ENCODE measurements at places on chromosomes 4 and X.

DNA sequence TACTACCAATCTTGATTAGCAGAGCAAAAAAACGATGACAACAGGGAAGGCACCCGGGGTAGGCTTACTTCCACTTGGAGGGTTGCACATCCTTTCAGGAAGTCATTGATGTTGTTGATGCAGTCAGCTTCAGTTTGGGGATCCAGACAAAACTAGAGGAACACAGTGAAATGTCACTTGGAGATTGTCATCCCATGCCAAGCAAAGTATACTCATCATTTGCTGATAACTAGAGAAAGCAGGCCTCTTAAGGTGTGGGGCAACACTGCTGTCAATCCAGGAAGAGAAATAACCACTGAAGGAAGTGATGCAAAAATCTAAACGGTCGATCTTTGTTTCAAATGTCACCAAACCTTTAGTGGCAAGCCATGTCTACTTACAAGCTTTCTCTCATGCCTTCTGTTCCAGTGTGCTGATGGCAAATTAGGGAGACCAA lies 1.4 kb downstream of the ARHGEF6 start:
- DNase-seq = no peak

DNA sequence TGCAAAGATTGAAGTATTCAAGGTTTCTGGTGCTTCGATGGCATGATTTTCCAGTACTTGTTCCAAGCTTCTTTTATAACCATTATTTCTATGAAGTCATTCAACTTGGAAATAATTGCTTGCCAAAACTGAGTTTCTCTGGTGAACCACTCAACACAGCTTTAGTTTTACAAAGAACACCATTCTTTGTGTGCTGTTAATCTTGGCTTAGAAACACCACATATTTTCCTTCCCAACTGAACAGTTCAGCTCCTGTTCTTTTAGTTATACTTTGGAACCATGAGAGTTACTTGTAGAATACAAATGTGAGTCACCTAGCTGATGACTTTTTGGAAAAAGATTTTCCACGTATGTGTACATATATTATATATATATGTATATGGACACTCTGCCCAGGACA lies 32.7 kb downstream of the TMEM47 start:
- no peak for DNase-seq

DNA sequence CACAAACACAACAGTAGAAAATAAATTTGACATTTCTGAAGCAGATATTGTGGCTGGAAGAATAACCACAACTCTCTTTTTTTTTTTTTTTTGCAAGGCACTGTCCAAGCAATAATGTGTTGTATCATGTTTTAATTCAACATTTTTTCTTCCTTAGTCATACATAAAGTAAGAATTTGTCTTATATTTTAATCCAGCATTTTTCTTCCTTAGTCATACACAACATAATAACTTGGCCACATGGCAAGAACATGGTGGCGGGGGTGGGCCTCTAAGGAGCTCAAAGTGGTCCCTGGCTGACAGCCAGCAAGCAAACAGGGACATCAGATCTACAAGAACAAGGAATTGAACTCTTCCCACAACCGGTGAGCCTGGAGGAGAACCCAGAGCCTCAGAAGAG lies 20.2 kb downstream of the FBXW7 start:
- no peak for DNase-seq

DNA sequence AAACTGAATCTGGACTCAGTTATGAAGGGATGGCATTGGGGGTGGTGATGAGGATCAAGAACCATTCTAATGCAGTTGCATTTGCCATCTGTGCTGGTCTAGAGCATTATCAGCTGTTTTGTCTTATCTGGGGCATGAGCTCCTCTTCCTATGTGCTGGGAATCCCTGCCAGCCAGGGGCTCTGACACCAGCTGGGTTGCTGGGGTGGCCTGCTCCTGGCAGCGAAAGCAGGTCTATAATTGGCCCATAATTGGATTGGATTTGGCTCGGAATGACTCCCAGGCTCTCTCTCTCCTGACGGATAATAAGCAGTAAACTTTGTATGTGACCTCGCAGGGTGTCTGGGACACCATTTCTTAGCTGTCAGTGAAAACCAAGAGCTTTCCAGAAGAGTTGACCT lies 34.1 kb downstream of the SMPX start:
- no peak for DNase-seq

DNA sequence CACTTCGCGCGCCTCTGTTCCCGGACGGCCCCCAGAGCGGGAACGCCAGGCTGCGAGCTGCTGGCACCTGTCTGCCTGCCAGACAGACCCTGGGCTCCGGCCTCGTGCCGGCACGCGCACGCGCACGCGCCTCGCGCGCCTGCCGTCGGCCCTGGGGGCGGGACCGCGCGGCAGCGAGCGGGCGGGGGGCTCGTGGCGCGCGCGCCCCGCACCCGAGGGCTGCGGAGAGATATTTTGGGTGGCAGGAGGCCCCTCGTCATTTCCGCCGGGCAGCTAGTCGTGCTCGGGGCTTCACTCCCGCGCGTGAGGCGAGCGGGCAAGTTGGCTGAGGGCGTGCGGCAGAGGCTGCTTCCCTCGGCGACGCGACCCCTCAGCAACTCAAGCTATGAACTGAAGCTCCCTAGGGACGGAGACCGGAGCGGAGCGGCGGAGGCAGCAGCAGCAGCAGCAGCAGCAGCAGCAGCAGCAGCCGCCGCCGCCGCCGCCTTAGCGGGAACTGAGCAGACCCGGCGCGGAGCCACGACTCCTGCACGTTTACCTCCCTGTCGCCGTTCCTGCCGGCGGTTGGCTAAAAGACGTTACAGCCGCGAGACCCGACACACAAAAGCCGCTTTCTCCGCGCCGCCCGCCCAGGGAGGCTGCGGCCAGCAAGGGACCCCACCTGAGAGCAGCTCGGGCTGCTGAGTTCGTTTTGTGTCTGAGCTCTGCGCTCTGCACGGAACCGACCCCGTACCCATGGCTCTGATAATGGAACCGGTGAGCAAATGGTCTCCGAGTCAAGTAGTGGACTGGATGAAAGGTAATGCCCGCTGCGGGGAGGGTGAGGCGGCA lies at the start of gene CNKSR2:
Gene CNKSR2 (plus strand): TSS at position 256 of the 831 bp plus-strand sequence. CDS start 480 bp downstream, at position 736.
- peak; percentile 20 for DNase-seq

GRCh38 chr4:32929796-32930699 lies 2209.9 kb downstream of the PCDH7 start:
- DNase-seq = no peak

- DNase-seq = no peak
Observed at GRCh38 chrX:19904778-19905367, 17.5 kb upstream of the SH3KBP1 start.

DNA sequence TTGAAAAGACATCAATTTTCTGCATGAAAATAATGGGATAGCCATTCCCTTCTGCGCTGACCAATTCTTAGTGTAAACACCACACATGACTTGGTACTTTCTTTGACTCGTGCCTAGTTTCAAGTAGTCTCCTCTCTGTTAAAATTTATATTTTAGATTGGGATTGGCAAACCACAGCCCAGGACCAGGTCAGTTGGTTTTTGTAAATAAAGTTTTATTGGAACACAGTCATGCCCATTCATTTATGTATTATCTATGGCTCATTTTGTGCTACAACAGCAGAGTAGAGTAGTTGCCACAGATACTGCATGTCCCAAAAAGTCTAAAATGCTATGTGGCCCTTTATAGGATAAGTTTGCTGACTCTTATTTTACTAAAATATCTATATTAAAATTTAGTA lies 46.7 kb downstream of the BMX start:
- no peak for DNase-seq

DNA sequence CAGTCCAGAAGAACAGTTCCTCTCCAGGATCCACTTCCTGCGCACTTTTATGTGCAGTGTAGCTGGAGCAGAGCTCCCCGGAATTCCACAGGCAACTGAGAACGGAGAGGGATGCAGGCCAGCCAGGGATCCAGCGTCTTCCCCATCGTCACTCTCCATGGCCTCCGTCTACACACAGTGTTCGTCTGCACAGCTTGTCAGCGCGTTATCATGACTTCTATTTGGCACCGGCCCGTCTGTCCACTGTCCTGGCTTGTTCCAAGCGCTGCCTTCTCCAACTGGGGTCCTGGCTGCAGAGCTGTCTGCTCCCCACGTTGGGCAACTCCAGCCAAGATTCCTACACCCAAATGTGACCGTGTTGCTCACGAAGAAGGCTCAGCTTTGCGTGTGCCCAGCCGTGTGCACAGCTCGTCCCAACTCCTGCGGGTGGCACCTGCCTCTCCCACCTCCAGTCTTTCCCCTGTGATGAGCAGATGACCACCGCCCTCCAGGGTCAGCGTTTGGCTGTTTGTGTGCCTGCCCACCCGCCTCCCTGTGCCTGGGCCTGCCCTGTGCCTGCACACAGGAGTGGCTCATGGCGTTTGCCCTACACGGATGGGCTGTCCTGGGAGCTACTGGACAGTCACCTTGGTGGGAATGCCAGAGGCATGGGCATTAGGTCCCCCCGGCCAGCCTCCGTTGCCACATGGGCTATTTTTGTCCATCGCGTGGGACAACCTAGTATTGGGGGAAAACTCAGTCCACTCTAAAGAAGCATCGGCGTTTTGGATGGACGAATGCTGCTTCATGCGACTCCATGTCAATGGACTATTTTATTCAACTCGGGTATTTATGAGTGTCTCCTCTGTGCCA lies 2.2 kb upstream of the CTBP1 start:
- no peak for DNase-seq

DNA sequence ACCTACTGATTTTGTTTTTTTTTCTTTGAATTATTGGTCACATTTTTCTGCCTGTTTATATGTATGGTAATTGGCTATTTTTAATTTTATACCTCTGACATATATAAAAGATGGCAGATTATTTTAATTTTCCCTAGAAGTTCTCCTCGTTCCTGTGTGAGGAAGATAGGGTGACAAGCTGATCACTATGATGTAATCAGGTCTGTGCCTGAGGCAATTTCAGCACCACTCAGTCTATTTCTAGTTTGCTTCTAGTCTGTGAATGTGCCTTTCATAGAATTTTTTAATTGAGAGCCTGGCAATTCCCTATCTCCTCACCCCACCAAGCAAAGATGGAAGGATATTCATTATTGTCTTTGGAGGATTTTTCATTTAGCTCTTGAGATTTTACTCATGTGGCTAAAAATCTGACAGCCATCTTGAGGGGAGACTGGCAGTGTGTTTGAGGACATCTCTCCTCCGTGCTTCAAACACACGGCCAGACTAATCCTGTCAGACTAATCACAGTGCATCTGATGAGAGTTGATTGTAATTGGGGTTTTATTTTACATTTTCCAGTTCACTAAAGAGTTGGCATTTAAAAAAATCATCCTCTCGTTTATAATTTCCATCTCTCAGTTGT lies 500.3 kb downstream of the TRIML1 start:
- no peak for DNase-seq

GRCh38 chr4:139674875-139675550 lies 9.4 kb downstream of the MGST2 start:
- no peak for DNase-seq

DNA sequence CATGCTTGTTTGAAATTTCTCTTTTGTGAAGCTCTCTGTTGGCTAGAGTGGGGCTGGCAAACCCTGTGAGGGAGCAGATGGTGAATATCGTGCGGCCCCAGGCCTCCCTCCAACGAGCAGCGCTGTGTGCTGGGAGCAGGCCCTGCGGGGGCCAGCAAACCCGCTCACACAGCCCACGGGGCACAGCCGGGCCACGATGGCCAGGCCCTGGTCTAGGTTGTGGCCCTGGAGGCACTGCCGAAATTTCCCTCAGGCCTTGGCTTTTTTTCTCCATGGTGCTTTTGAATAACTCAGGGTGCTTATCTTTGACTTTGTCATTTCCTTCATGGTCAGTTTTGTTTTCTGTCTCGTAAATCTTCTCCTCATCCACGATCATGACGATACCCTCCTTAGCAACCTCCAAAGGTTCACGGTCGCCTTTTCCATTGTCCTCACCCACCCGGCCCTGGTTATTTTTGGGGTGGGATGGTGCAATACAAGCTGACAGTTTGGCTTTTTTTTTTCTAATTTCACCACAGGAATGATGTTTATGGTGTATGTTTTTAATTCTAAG lies 20.7 kb downstream of the PCGF3 start:
- no peak for DNase-seq

DNA sequence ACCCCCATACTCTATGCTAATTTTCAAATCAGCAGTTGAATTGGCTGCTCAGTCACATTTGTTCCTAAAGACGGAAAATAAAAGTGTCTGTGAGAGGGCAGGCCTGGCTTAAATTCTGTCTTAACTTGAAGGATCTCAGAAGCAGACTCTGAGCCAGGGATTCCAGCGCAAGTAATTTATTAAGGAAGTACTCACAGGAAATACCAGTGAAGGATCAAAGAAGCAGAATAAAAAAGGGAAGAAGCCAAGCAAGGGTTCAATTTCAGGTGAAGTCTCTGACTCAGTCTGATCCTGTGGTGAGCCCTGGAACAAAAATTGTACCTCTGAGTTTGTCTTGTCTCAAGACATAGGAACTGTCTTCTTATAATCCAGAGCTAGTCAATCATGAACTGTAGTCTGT lies 52.2 kb downstream of the IL1RAPL1 start:
- no peak for DNase-seq

DNA sequence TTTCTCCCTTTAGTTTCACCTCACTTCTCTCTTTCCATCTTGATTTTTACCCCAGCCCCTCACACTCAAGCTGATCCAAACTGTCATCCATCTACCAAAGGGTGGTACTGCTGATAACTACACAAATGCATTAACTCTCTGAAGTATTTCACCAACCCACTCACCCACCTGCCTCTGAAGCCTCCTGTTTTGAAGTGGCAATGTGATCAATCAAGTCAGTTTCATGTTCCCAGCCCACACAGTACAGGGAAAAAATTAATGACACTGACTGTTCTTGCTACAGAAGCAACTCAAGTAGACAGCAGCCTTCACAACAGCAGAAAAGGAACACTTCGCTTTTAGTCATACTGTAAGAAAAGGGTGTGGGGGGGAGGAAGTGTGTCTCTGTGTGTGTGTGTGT lies 183.0 kb upstream of the NOCT start:
- no peak for DNase-seq

DNA sequence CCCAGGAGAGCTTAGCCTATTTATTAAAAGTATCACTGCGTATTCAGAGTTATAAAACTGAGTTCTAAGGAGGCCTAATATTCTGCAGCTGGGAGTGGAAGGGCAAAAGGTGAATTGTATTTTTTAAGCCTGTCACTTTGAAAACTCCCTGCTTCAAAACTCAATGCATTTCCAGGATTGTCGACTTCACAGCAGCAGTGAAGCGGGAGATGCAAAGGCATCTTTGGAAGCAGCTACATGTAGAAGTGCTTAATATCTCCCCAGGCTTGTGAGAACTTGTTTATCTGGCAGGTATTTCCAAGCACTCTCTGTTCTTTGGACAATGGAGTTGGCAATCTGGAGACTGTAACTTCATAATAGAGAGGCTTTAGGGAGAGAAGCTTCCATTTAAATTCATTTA lies 717.5 kb upstream of the SLIT2 start:
- no peak for DNase-seq

DNA sequence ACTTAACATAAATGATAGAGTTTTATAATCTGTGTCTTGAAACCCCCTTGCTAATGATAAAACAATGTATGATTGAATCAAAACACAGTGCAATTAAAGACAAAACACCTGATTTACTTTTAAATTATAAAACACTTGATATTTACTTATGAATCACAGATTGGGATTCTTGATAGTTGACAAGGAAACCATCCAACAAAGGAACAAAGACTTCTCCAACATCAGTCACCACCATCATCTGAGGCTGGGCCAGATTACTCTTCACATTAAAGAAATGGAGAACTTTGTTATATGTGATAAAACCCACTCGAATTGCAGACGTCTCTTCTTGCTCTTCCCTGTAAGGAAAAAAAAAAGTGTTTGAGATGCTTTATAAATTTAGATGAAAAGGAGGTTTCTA lies 67.4 kb downstream of the METTL14 start:
- no peak for DNase-seq

Data from T-helper 22 cell (primary cell).